ENCODE measurements at places on chromosomes 6 and 20.

DNA sequence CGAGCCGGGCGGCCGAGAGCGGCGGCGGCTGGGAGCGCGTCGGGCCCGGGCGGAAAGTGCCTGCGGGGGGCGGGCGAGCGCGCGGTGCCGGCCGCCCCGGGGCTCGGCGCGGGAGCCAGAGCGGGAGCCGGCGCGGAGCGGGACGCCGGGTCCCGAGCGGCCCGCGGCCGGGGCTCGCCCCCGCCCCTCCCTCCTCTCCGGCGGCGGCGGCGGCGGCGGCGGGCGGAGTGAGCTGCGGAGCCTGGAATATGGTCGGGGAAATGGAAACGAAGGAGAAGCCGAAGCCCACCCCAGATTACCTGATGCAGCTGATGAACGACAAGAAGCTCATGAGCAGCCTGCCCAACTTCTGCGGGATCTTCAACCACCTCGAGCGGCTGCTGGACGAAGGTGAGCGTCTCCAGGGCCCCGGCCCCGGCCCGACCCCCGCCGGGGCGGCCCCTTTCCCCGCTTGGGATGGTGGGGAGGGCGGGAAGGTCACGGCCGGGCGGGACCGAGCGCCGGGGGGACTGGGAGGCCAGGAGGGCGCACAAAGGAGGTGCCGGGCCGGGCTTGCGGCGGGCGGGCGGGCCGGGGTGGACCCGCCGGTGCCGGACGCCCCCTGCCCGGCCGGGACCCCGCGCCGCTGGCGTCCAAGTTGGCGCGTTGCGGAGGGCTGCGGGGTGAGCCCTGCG lies 565 bp downstream of the QKI start:
- peak; percentile 14 for DNase-seq

- no peak for DNase-seq
Measured at GRCh38 chr6:137076277-137077068, 31.7 kb upstream of the IL20RA start.

- DNase-seq = no peak
Measured at GRCh38 chr20:54011346-54011745, 59.0 kb downstream of the BCAS1 start.

DNA sequence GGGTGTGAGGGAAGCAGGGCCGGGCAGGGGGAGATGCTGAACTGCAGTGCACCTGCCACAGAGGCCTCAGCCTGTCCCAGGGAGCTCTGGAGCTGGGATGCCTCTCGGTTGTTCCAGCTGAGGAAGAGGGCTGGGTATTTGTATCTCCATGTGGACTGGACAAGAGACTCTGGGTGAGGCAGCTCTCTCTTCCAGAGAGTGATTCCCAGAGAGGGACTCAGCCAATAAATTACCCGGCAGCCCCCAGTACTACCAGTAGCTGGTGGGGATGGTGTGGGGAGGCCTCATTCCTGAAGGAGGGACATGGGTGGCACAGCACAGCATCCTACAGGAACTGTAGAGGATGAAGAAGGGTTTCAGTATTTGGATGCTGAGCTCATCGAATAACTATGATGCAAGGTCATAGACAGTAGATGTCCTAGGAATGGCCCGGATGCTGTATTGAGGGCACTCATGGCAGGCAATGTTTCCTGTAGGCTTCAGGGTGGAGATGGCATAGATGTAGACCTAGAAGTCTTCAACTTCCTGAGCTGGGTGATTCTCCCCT lies 1.4 kb downstream of the FGD2 start:
- no peak for DNase-seq

DNA sequence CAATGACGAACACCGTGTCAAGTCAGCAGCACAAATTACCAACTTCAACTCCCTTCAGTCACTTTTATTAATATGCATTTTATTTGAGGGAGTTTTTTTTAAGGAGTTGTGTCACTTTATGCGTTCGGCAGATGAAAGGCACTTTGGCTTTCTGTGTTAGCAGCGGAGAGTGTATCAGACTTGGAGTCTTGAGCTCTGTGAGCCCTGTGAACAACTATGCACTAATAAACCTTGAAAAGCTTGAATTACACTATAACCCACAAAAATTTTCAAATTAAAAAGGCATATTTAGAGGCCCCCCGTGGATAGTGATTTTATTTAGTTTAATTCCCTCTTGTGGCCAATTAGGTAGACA lies 335.3 kb upstream of the NT5E start:
- DNase-seq = no peak

- DNase-seq = no peak
Measured at GRCh38 chr6:100464903-100465700, at the start of gene SIM1. Gene SIM1 (minus strand): TSS chr6:100464921. CDS start chr6:100463468, 1,453 bp downstream.

DNA sequence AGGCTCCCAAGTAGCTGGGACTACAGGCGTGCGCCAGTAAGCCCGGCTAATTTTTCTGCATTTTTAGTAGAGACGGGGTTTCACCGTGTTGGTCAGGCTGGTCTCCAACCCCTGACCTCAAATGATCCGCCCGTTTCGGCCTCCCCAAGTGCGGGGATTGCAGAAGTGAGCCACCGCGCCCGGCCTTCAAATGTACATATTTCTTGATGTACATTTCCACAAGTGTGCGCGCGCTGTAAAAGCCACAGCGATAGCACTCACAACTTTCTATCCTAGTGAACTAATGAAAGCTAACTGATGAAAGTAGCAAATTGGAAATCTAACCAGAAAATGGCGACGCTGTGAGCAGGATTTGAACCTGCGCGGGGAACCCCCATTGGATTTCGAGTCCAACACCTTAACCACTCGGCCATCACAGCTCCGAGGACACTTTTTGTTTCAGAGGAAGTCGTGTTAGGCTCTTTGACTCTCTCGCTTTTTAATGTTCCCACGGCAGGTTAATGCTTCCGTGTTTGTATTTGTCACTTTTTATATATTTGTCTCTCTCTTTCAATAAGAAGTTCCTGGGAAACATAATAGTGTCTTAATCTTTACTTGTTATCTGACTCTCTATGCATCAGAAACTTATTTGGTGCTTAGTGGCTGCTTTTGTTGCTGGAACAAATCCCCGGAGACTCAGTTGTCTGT lies 199.4 kb upstream of the ZNF184 start:
- no peak for DNase-seq

DNA sequence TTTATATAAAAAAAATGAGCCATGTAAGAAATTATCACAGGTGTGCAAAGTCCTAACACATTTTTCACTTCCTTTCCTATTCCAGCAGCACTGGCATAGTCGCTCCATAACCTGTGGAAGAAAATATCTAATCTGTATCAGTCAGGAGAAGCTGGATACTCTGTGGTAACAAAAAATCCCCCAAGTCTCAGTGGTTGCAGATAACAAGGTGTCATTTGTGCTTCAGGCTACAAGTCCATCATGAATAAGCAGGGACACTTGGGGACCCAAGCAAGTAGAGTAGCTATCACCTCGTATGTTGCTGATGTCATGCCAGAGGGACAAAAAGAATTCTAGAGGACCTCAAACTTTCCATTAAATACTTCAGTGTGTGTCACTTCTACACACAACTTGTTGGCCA lies 30.3 kb upstream of the SERPINB1 start:
- no peak for DNase-seq

DNA sequence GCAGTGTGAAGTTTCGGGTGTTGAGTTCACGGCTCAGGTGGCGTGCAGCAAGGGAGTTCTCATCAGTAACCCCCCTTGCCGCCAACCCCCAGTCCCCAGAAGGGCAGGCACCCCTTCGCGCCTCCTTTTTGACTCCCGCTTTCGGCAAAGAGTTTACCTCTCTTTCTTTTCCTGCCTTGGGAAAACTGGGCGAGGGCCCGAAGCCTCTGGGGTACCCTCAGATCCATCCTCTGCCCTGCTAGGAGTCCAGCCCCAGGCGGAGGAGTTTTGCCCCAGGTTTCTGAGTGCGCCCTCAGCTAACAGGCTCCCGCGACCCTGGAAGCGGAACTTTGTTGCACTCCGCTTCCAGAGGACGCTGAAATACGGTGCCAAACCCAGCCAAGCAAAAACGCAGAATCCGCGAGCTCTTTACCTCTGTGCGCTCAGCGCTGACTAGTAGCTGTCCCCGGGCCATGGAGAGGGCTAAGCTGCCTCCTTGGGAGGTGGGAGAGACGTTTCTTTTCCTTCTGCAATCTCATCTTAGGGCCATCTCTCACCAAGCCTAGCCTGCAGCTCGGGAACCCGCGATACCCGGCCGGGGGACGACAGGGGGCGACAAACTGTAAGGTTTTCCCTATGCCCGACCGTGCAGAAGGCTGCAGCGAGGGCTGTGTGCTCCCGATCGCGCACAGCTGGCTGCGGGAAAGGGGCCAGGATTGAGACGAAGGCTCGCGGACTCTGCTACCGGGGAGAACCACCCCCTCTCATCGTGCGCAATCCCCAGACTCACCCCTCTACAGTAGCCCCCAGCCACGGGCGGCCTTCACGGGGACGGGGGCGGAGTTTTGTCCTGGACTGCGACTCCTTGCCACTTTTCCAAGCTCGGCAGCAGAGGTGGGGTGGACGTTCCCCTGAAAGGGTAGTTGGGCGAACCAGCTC lies 2.7 kb upstream of the PAX1 start:
- no peak for DNase-seq

GRCh38 chr6:81237226-81237625 lies 515.3 kb downstream of the TENT5A start:
- DNase-seq = no peak

GRCh38 chr6:146284311-146284710 lies 255.4 kb downstream of the GRM1 start:
- no peak for DNase-seq

DNA sequence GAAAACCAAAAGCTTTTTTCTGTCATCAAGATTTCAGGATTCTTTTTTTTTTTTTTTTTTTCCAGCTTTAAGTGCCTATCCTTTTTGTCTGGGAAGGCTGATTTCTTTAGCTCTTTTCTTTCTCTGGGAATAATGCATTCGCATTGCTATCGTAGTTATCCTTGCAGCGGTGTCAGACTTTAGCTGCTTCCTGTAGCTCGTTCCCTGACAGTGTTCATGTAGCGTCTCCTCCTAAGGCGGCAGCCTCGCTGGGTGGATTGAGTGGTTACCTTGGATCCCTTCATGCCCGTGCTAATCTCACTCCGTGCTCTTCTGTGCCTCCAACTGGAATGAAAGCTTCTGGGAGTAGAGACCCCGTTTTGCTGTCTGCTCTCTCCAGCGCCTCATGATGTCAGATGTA lies 43.1 kb downstream of the UST start:
- no peak for DNase-seq

- no peak for DNase-seq
Measured at GRCh38 chr20:32527447-32528055, 57.6 kb downstream of the NOL4L start.

GRCh38 chr20:48403167-48403761 lies 424.5 kb downstream of the PREX1 start:
- DNase-seq = no peak

GRCh38 chr6:34018026-34018425 lies 127.9 kb downstream of the GRM4 start:
- no peak for DNase-seq

DNA sequence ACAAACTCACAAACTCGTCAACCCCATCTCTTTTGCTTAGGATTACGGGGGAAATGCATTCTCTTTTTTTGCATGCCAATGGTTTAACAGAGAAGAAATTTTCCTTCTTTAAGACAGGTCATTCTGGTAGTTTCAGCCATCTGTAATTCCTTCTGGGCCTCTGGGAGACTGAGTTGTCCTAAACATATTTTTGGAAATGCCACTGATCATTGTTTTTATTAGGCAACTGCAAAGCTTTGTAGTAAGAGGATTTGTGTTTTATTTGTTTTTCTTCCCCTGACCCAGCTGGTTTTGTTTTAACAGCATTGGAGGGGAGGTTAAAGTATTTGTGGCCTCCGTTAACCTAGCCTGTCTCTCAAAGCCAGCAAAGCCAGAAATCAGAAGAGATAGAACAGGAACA lies 73.1 kb upstream of the ISM1 start:
- DNase-seq = no peak
